ENCODE measurements at places on chromosomes 7 and 10. TPM values are rescaled to one million over a fixed set of nuclear protein-coding genes. Genes with fewer than 3 reads are reported as not detected.

DNA sequence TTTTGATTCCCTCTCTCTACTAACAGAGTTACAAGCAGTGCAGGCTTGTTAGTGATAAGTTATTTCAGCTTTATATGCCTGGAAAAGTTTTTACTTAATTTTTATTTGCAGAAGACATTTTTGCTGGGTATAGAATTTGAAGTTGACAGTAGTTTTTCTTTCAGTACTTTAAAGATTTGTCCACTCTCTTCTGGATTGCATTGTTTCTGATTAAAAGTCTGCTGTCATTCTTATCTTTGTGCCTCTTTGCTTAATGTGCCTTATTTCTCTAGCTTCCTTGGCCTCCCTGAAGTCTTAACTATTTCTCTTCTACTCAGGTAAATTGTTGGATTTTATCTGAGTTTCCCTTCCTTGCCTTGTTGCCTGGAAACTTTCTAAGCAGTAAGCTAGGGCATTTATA is 36.2 kb downstream of the PLCE1 start:
- no peak for DNase-seq

GRCh38 chr10:113681533-113682470 is 2.1 kb downstream of the CASP7 start:
- DNase-seq: no peak

GRCh38 chr10:133273534-133274143 is 3.0 kb downstream of the ADAM8 start:
- DNase-seq: no peak

GRCh38 chr10:930625-931325 is 730 bp downstream of the LARP4B start:
- DNase-seq: peak; percentile 50

GPR26 gene
- total RNA-seq: not detected

OR2A7 gene
- total RNA-seq: 4.4 TPM
